ENCODE measurements at places on chromosomes 11 and 22.

DNA sequence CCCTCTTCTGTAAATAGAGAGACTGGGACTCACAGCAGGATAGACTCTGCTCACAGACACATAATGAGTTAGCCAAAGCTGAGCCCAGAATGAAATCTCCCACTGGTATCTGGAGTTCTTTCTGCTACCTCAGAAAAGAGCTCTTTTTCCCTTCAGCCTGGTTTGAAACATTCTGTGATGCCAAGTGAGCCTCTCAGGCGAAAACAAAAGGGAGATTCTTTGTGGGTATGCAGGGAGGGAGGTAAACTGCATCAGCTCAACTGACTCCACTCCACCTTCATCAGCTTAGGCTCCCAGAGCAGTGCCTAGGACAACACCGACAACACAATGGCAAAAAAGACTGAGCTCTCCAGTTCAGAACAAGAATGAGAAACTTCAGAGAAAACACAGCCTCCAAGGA is 55.1 kb upstream of the SCUBE2 start:
- DNase-seq = no peak

DNA sequence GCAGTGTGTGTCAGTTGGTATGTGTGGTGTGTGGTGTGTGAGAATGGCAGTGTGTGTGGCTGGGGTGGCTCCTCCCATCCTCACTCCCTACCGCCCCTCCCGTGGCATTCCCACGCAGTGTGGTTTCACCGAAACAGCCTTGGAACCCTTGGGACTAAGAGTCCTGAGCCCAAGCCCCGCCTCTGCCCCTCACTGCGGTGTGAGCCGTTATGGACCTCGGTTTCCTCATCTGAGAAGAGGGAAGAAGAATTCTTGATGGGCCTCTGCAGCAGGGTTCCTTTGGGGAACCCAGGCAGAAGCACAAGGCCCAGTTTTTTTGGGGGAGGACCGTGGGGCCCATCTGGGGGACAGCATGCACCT is 7.2 kb downstream of the UPK3A start:
- DNase-seq = no peak

DNA sequence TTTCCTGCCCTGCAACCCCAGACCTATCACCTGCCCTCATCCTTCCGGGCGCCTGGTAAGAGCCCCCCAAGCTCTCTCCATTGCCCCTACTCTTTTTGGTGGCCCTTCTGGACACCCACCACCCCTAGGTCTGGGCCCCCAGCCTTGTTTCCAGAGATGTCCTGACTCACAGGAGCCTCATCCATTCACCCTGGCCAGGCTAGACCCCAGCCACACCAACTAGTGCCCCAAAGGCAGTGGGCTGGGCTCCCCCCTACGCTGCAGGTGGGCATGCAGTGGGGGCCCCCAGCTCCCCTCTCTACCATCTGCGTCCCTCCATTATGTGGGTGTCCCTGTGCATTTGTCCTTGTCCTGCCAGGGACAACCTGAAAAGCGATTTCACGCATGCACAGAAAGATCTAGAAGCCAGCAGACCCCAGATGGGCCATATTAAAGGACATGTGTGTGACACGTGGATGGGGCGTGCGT is 1.4 kb downstream of the MRGPRF start:
- DNase-seq = no peak

- DNase-seq = no peak
Observed at GRCh38 chr11:72592698-72593495, 81.3 kb downstream of the PDE2A start.

GRCh38 chr11:112831969-112832766 is 129.1 kb upstream of the NCAM1 start:
- no peak for DNase-seq

DNA sequence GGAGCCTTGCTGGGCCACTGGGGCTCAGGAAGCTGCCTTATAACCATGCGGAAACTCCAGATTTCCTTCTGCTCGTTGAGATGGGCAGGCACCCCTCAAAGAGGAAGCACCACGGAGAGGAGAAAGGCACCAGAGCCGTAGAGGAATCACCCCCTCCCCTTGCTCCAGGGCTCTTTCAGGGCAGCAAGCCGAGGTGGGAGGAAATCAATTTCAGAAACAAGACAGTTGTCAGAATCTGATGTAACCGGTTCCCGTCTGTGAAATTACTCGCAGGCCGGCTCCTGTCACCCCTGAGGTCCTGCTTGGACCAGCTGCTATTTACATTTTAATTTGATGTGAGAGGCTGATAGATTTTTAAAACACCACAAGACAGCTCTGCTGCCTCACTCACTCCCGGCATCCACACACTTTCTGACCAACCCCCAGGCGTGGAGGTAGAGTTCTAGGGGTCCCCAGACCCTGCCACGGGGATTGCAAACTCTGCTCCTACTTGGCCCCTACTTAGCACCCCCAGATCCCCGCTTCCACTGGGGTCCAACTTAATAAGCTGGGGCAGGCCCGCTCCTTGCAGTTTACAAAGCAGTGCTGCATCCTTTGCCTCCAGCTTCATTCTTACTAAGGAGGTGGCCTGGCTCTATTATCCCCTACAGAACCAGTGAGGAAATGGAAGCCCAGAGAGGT is 162.5 kb downstream of the CEP164 start:
- no peak for DNase-seq

GRCh38 chr11:92764128-92764527 is 205.3 kb upstream of the MTNR1B start:
- DNase-seq = no peak

GRCh38 chr11:92759571-92760214 is 209.8 kb upstream of the MTNR1B start:
- no peak for DNase-seq

DNA sequence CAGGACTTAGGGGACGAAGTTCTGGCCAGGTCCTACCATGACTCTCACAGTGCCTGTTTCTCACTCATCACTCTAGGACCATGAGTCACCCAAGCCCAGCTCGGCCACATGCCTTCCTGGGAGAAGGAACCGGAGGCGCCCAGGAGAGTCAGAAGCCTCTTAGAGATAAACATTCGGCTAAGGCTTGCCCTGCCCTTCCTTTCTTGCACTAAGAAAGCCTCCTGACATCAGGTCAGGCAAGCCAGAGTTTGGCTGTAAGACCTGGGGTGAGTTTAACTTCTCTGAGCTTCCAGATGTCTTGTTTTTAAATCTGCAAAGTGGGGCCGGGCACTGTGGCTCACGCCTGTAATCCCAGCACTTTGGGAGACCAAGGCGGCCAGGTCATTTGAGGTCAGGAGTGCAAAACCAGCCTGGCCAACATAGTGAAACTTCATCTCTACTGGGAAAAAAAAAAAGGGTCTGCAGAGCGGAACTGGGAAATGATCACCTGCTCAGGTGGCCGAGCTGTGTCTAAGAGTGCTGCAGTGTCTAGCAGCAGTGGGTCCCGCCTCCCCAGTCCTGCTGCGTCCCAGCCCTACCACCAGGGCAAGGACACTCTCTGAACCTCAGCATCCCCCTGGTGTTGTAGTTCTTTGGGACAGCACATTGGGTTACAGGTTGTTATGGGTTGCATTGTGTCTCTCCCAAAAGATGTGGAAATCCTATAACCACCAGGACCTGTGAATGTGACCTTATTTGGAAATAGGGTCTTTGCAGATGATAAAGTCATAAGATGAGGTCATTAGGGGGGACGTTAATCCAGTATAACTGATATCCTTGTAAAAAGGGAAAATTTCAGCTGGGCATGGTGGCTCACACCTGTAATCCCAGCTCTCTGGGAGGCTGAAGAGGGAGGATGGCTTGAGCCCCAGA is 1.8 kb upstream of the CARS1 start:
- DNase-seq = no peak

- no peak for DNase-seq
Observed at GRCh38 chr22:38467438-38467903, 425 bp upstream of the KDELR3 start.

DNA sequence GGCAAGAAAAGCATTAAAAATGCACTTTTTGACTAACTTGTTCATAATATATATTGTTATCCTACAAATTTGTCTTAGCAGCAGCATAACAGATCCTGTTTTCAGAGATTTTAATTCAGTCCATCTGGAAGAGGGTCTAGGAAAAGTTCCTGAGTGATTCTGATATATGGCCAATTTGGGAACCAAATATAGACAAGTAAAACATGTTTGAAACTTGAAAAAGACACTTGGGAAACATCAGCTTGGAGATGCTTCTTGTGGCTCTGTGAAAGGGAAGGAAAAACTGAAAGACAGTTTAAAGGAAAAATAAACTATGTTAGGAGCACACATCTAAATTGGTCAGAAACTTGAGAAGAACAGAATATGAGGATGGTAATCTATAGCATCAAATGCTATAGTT is 697.5 kb downstream of the CNTN5 start:
- no peak for DNase-seq
